ENCODE measurements at places on chromosomes 1 and 21.

DNA sequence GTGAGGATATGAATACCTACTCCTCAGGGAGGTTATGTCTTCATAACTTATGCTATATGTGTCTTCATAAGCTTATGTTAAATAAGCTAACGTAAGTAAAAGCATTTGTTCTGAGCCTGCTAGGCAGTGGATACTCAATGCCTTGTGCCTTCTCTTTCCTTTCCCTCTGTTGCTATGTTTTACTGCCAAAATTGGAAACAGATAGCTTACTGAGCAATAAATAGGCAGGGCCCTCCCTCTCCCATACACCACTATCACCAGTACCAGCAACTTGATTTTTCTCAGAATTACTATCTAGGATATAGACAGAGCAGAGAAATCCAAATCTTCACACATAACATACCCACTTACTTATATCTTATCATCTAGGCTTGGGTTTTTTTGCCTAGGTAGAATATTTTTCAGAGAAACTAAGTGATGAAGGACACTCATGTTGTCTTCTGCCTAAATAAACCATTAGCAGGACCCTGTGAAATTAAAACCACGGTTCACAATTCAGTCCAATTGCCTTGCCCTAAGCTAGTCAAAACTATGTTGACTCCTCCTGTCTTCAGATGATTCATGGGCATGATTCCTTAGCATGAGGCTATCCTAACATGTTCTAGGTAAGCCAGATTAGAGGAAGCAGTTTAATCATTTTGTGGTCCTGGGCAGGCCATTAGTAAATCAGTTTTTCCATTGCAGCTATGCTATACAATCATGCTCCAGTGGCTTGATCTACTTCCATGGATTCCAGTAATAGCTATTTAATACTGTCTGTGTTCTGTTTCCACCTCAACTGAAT, 15.9 kb upstream of the LRRC8C start:
- no peak for DNase-seq

- DNase-seq: no peak
Measured at GRCh38 chr1:67942274-67942673, 108.2 kb downstream of the DIRAS3 start.

- no peak for DNase-seq
Measured at GRCh38 chr1:192272732-192273131, 44.1 kb upstream of the RGS21 start.

GRCh38 chr1:233679591-233680373, 65.9 kb downstream of the KCNK1 start:
- no peak for DNase-seq

- DNase-seq: no peak
Measured at GRCh38 chr1:161195171-161195570, 3.7 kb downstream of the ADAMTS4 start.

- DNase-seq: no peak
Measured at GRCh38 chr1:212007178-212007577, 28.2 kb downstream of the INTS7 start.

DNA sequence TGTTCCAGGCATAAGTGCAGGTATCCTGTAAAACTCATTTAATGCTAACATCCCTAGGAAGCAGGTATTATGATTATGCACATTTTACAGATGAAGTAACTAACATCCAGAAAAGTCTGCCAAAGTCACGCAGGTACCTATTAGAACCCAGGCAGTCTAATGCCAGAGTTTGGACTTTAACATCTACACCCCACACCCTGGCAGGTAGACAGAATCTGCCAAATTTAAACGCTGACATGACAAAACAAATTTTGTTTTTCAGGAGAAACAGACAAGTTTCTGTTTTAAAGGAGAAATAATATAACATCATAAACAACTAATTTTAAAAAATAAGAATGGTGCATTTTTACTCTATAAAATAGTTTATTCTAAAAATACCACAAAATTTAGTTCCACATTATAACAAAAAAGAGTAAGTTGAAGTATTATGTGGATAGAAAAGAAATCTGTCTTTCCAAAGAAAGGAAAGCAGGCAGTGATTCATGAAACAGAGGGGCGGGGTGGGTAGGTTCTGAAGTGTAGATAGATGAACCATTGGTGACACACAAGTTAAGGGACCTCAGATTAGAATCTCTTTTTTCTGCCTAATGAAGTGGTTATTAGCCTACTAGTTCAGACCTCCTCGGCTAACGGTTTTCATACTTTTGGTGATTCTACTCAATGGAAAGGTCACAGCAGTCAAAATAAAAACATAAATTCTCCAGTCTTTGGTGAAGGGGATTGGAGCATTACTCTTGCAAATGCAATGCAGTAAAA, 1.7 kb downstream of the ASPM start:
- no peak for DNase-seq

GRCh38 chr21:39673736-39674135, 61.0 kb downstream of the B3GALT5 start:
- DNase-seq: no peak

DNA sequence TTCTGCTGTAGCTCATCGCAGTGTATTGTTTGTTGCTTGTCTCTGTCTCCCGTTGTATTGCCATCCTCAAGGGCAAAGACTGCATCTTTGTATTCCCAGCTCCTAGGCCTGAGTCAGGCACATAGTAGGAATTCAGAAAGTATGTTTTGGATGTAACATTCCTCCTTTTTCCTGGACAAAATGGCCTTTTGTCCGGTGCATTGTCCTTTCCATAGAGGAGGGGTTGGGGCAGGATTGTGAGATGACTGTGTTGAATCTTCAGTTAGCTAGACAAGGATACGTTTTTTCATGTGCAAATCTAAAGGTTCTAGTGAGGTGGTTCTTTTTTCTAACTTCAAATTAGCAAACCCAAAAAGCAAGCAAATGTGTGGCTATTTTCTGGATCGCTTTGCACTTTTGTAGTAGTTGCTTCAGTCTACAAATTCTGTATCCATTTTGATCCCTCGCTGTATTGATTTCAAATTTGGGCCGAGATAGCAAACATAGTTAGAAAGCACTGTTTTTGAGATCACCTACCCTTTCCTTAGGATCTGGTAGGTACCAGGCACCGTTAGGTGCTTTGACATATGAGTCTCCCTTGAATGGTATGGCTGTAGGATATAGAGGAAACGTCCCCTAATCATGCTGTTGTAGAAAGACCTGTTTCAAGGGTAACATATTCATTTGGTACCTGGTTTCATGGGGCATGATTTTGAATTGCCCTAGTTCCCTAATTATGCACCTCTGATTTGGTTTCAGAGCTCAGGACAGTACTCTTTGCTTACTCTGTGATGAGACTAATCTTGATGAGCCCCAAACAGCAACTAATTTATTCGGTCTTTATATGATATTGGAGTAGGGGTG, 1.2 kb downstream of the PPP1R8 start:
- no peak for DNase-seq

- DNase-seq: peak; percentile 30
Measured at GRCh38 chr1:224736619-224737352, 120.7 kb downstream of the CNIH3 start.

DNA sequence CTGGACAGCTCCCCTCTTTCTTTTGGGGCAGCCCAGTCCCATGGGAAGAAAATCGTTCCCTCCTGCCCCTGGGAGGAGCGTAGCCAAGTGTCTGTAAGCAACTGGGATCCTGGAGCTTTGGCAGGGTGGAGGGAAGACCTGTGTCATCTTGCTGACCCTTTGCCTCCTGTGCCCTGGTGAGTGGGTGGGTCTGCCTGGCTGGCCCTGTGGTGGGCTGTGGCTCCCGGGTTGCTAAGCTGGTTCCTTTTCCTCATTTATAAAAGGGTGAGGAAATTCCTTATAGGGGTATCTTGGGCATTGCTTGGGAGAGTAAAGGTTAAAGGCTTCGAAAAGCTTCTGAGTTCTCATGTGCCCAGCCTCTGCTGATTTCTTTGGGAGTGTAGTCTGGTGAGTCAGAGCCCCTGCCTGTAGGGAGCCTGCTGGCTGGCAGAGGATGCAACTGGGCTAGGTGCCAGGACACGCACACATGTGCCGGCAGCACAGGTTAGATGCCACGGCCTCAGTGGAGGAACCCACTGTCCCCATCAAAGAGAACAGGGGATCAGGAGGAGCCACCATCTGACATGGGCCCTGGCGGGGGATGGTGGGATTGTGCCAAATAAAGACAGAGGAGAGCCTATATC, 85.2 kb downstream of the ARHGEF10L start:
- no peak for DNase-seq

DNA sequence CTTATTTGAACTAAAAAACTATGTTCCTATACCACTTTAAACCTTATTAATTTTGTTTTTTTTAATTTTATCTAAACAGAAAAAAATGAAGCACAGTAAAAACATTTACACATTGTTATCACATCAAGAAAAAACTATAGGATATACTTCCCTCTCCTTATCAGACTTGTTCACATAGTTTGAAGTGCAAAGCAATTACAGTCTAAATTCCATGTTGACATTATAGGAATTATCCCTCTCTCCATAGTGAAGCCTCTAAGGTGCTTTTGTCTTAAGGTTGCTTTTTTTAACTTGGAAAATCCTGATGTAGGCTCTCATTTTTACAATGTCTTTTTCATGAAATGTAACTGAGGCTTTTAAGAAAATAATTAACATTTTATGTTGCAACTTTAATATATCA, 85.8 kb downstream of the RGS21 start:
- no peak for DNase-seq

DNA sequence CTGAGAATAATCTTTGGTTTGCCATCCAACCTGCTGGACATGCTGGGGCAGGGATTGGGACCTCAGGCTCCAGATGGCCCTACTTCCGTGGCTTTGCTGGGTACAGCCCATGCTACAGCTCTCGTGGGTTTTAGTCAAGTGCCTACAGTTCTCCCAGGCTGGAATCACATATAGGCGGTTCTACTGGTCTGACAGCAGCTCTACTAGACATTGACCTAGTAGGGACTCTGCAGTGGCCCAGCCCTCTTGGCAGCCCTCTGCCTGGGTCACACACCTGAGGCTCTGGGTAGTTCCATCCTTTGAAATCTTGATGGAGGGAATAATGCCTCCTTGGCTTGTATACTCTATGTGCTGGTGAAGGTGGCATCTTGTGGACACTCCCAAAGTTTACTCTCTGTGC, 72.2 kb downstream of the PGM1 start:
- no peak for DNase-seq

- DNase-seq: peak; percentile 49
Measured at GRCh38 chr1:69511426-69512192, 56.1 kb upstream of the LRRC7 start.

DNA sequence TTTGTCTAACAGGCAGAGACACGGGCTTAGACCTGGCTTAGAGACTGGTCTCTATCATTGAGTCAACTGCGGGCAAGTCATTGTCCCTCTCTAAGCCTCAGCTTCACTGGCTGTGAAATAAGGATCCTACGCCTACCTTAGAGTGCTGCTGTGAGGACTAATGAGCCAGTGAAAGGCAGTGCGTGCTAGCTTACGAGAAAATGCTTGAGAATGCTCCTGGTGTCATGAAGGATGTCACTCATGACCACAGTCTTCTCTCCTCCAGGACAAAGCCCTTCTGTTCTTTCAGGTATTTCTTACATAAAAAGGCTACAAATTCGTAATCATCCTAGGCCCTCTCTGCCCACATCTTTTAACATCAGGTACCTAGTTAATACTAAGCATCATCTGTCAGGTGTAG, 16.5 kb upstream of the A3GALT2 start:
- DNase-seq: no peak

- no peak for DNase-seq
Measured at GRCh38 chr21:25563361-25564116, 43.7 kb downstream of the MRPL39 start.

DNA sequence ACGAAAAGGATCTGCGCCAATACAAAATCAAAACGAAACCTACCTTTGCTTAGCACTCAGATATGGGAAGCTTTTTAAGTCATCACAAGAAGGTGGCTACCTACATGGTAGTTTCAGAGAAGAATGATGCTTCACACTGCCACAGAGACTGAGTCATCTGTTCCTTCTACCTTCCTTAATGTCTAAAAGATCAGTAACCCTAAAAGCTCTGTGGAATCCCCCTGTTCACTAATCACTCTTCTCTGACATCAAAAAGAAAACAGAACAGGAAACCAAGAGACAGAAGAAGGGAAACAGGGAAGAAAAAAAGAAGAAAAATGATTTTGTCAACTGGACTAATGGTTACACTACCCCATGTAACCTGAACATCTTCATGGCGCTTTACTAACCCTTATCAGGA, 177.2 kb downstream of the SMYD3 start:
- no peak for DNase-seq

- no peak for DNase-seq
Measured at GRCh38 chr1:4676253-4676652, 21.8 kb downstream of the AJAP1 start.

- no peak for DNase-seq
Measured at GRCh38 chr1:10257851-10258250, 47.5 kb downstream of the KIF1B start.

DNA sequence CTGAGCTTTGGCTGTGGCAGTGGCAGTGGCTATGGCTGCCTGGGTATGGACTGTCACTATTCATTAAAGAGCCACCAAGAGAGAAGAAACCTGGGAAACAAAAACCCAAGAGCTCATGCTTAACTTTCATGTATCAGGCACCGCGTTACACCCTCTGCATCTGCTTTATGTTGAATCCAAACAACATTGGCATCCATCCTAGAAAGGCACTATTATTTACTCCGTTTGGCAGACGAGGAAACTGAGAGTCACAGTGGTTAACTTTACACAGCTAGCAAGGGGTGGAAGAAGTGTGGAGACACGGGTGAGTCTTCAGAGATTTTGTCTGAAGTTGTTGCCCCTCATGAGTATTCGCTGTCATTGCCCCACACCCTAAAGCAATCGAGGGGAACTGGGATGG, 63.8 kb downstream of the PLXNA2 start:
- DNase-seq: no peak

DNA sequence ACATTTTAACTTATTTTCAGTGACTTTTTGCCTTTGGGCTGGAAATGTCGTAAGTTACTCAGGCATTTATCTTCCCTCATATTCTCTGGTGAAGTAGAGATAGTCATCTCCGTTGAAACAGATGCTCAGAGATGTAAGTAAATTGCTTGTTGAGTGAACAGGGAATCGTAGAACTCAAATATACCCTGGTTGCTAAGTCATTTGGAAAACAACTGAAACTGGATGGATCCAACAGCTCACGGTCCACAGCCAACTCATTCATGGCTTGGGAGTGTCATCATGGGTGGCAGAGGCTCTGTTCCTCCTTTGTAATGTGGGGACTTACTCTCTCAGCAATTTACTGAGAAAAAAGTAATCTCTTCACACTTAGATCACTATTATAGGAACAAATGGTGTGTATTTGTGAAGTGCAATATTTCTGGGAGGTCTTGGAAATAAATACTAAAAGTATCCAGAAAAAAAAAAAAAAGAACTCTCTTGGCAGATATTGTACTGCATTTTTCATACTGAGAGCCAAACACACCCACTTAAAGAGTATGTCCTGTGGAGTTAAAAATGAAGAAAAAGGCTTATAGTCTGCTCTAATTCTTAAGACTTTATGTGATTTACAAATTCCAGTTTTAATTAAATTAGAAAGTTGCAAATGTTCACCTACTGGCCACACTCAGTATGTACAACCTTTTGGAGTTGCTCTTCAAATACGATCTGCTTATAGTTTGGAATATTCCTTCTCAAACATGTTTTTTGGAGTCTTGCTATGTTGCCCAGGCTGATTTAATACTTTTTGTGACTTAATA, 107.4 kb downstream of the LEPR start:
- peak; percentile 74 for DNase-seq

GRCh38 chr1:178093494-178093950, 382 bp upstream of the RASAL2 start:
- DNase-seq: peak; percentile 81

Data from GM04503 (cell line).